ENCODE measurements at places on chromosomes 11 and 22.
A peak's percentile ranks its signal among the peaks of the same experiment; 100 is the strongest.

DNA sequence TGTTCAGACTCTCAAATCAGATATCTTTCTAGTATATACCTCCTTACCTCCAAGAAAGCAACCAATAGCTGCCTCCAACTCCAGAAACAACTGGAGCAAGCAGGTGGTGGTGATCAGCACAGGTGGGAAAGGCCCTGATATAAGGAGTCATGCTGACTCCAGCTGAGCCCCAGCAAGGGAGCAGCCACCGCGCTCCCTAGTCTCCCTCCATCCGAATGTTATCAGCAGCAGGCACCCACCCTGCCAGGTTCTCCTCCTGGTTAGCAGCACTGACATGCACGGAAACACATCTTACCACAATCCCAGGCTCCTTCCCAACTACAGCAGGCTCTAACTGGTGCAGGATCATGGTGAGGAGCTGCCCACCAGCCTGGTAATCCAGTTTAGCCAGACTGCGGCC is 18.5 kb upstream of the STK33 start:
- no peak for DNase-seq

GRCh38 chr11:100922121-100922520 is 207.5 kb downstream of the PGR start:
- no peak for DNase-seq

GRCh38 chr11:94767291-94767690 is 865 bp upstream of the AMOTL1 start:
- DNase-seq = no peak

GRCh38 chr11:79959318-79959717 is 518.5 kb upstream of the TENM4 start:
- DNase-seq = no peak

- peak; percentile 25 for DNase-seq
Measured at GRCh38 chr22:41237707-41238569, 2.8 kb downstream of the CHADL start.

DNA sequence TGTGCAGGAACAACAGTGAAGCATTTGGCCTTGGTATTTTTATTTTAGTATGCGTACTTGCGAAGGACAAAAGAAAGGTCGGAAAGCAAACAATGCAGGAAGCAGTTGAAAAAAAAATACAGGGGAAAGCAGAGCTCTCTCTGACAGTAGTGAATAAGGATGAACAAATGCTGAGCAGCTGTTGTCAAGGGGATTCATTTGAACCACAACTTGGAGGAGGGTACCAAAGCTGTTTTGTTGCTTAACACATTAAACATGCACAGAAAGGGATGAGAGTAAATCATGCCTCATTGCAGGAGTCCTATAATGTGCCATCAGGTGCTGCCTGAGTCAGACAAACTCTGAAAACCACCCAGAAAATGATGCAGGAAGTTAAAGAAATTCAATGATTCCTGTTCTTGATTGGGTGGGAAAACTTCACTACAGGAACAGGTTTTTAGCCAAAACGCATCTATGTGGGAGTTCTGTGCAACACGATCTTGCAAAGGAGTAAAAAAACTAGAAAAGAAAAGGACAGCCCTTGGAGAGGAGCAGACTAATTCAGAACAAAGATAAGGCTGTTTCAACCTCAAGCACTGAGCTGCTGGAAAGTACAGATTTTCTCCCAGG is 2113.5 kb downstream of the LRRC4C start:
- DNase-seq = no peak

DNA sequence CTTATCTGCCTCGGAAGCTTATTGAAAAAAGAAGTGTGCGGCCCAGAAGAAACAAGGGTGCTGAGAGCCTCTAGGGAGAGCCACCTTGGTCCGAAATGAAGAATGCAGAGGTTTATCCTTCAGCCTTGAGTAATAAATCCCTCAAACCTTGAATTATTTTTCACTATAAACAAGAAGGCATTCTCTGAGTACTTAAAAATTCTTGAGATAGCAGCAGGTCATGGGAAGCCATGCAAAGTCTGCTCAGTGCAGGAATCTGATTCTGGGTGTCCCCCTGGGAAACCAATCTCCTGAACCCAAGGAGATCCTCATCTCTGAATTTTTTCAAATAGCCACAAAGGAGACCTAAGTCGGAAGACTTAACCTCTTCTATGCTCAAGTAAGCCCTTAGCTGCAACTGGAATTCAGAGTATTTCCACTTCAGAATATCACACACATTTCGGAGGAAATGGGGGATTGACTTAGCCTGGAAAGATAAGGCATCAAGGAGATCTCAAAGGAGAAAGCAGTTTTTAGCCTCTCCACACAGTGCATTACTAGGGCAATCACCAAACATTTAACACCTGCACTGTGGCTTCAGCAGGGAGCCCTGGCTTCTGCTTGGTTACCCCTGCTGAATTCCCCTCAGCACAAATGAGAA is 365.0 kb downstream of the ETS1 start:
- no peak for DNase-seq

- no peak for DNase-seq
Measured at GRCh38 chr11:32790916-32791315, 3.5 kb downstream of the CCDC73 start.

- no peak for DNase-seq
Measured at GRCh38 chr22:36326178-36327161, 61.3 kb downstream of the MYH9 start.

- no peak for DNase-seq
Measured at GRCh38 chr22:23688571-23688970, 2.2 kb upstream of the RGL4 start.

DNA sequence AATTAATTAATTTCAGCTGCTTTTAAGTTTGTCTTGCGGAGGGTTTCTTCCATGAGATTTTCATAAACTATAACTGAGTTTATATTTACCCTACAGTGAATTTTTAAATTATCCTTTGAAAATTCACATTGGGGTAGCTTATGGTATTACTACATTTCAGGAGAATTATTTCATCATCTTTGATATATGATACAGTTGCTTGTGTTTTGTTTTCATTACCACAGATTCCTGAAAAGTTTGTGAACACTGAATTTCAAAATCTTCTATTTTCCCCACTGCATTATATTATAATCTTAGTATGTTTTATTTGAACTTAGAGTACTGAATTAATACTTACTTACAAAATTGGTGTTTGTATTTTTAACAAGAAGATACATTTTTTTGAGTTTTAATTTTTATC is 24.4 kb downstream of the METTL15 start:
- DNase-seq = no peak

GRCh38 chr11:83265331-83265730 is 20.8 kb downstream of the CCDC90B start:
- DNase-seq = no peak

DNA sequence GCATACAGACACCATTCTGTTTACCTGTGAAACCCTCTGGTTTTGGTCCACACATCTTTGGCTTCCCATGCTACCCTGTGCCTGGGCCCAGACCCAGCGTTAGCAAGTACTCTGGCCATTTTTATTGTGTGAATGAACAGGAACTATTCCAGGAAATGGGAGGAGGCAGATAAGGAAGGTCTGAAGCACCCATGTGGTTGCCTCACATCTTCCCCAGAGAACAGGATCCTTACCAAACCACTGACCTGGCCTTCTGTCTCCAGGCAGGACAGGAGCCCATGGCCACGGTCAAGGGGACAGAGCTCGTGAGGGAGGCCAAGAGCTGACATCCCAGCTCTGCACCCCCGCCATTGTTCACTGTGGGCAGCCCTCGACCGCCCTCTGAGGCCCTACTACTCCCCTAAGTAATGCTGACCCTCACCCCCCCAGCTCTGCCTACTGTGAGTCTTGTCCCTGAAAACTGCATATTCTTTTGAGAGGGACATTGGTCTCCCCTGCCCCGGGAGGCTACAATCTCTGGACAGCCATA is 97.7 kb upstream of the TP53I11 start:
- DNase-seq = no peak

DNA sequence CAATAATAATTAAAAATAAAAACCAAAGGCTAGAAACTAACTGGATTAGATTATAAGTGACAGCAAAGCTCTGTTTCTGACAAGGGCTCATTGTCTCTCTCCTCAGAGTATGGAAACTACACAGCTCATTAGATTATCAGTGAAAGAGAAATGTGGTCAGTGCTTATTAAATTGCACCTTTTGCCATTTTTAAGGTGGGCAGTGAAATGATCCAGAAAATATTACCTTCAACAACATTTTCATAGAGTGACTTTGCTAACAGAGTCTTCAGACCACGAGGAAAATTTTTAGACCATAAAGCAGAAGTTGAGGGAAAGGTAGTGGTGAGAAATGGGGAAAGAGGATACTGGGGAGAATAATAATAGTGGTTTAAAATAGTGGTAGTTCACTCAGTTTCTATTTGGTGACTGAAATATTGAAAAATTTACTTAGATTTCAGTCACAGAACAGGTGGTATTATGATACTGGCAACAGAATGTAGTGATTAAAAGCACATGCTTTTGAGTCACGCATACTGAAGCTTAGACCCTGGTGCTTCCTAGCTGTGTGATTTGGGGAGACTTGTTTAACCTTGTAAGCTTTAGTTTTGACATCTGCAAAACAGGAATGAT is 684.0 kb upstream of the CCDC90B start:
- DNase-seq = no peak

GRCh38 chr22:26431261-26431995 is 2.4 kb downstream of the ASPHD2 start:
- no peak for DNase-seq

GRCh38 chr22:48683640-48684039 is 1144.0 kb downstream of the BRD1 start:
- DNase-seq = no peak

Data from RKO (cell line).